ENCODE measurements at places on chromosomes 5 and 9.

- DNase-seq = no peak
Measured at GRCh38 chr9:124789531-124789930, 12.6 kb downstream of the OLFML2A start.

- no peak for DNase-seq
Measured at GRCh38 chr5:73328640-73329039, 119.9 kb downstream of the FOXD1 start.

GRCh38 chr9:113387560-113388230 lies 10.9 kb upstream of the HDHD3 start:
- no peak for DNase-seq

- DNase-seq = no peak
Measured at GRCh38 chr5:56003179-56003578, 8.4 kb upstream of the IL6ST start.

DNA sequence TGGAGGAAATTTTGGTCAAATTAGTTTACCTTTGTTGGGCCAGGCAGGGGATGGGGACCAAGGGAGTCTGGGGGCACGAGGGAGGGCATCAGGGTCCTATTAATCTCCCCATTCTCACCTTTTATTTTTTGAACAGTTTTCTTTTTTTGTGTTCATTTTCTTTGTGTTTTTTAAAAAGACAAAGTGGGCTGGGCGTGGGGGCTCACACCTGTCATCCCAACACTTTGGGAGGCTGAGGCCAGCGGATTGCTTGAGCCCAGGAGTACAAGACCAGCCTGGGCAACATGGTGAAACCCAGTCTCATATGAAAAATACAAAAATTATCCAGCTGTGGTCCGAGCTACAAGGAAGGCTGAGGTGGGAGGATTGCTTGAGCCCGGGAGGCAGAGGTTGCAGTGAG lies 103.7 kb downstream of the WNK2 start:
- DNase-seq = no peak

DNA sequence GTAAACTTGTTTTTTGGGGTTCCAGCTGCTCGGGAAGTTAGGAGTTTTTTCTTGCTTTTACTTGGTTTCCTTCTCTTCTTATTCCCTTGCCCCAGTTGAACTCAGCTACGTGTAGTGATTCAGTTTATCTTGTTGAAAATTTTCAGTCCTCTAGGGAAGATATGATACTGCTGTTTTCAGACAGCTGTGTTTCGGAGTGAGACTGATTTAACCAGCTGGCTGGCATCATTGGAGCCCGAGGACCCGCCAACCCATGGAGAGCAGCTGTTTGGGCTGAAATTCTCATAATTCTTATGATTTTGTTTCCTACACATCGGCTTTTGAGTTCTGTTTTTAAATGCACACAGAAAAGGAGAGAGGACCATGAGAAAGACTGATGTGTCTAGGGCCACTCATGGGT lies 271.5 kb downstream of the NR3C1 start:
- DNase-seq = no peak

All from activated CD8-positive, alpha-beta memory T cell treated with anti-CD3 and anti-CD28 coated beads for 1 hour (primary cell).